ENCODE measurements at places on chromosomes 5 and 9.
A peak's percentile ranks its signal among the peaks of the same experiment; 100 is the strongest.

GRCh38 chr5:109922381-109922995 lies 232.8 kb downstream of the MAN2A1 start:
- no peak for DNase-seq

DNA sequence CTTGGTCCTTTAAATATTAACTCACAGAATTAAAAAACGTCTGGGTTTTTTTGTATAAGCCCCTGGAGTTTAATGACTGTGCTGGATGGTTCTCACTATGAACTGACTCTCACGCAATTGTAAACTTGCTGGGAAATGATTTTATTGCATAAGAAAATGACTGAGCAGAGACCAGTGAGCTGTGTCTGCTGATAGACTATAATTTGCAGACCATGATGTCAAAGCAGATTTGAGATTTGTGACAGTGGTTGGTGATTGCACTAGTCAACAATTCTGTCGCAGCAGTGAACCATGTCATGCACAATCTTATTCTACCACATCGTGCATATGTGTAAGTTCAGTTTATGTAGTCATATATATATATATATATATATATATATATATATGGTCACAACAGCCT lies 85.7 kb upstream of the C9orf72 start:
- no peak for DNase-seq

GRCh38 chr9:124537926-124538325 lies 30.7 kb upstream of the NR5A1 start:
- no peak for DNase-seq

GRCh38 chr5:151531581-151531980 lies 59.5 kb downstream of the FAT2 start:
- no peak for DNase-seq

- no peak for DNase-seq
Measured at GRCh38 chr5:143471666-143472464, 68.4 kb upstream of the NR3C1 start.

- DNase-seq, result peak; percentile 87
Measured at GRCh38 chr9:86732514-86733171, 214.7 kb downstream of the GAS1 start.

GRCh38 chr9:96435345-96435744 lies 14.6 kb upstream of the HABP4 start:
- no peak for DNase-seq

DNA sequence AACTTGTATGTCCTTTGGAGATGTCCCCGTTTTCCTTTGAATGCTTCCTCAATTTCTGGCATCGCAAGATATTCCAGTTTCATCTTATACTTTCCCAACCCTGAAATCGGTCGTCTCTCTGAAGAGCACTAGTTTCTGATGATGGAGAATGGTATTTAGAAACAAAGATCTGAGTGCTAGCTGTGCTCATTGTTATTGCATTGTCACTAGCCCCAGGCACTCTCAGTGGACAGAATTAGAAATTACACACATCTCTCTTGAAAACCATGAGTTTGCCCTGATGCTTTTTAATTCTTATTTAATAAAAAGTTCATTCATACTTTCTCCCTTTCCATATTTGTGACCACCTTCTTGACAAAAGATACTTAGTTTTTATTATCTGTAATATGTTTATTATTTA lies 67.7 kb downstream of the C9orf152 start:
- DNase-seq, result no peak

- DNase-seq, result no peak
Measured at GRCh38 chr5:109407913-109408312, 1.9 kb downstream of the PJA2 start.

- DNase-seq, result no peak
Measured at GRCh38 chr5:180085837-180086236, 14.3 kb upstream of the RNF130 start.

DNA sequence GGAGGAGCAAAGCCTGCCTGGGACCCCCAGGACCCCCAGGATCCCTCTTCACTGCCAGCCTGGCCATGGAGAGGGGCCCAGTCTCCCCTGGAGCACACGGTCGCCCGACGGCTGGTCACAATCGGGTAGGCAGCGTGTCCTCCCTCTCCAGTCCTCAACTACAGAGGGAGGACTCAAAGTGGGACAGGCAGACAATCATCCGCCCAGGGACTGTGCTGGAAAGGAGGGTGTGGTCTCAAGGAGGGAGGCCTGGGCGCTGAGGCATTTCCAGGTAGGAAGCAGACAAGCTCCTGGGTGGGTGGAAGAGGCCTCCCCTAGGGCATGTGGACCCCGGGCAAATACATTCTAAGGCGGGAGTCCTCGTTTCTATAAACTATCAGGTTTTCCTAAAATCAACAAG lies 93.2 kb upstream of the ADAMTS2 start:
- no peak for DNase-seq

- DNase-seq, result no peak
Measured at GRCh38 chr9:122218071-122218934, 10.5 kb downstream of the LHX6 start.

- no peak for DNase-seq
Measured at GRCh38 chr5:84292000-84292642, 92.6 kb downstream of the EDIL3 start.

- peak; percentile 93 for DNase-seq
Measured at GRCh38 chr5:59069438-59070079, 486.7 kb downstream of the RAB3C start.

DNA sequence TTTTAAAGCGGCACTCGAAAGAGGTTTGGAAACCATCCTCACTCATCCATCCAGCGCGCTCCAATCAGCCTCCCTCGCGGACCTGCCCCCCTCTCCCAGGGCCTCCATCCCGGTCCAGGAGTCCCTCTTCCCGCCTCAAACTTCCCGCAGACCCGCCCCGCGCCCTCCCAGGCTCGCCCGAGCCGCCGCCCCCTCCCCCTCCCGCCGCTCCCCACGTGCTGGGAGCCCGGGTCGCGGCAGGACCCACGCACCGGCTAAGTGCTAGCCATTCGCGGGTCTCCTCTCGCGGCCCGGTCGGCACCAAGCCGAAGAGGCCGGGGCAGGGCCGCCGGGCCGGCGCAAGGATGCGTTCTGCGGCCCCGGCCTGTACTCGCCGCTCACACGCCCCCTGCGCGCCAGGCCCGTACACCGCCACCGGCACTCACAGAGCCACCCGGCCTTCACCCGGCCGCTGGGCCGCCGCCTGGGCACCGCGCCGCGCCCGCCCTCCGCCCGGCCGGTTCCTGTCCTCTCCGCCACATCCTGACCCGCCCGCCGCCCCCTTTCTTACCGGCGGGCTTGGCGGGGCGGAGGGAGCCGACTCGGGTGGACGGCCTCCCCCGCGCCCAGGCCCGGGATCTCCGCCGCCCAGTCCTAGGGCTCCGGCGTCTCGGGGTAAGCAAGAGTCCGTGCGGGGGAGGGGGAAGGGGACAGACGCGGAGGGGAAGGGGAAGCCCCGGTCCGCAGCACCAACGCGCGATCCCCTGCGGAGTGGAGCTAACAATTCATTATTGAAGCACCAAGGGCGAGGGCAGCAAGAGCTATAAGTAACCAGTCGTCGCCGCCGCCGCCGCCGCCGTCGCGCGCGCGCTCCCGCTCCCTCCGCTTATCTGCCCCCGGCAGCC lies 576 bp downstream of the CHD1 start:
- DNase-seq, result peak; percentile 60

DNA sequence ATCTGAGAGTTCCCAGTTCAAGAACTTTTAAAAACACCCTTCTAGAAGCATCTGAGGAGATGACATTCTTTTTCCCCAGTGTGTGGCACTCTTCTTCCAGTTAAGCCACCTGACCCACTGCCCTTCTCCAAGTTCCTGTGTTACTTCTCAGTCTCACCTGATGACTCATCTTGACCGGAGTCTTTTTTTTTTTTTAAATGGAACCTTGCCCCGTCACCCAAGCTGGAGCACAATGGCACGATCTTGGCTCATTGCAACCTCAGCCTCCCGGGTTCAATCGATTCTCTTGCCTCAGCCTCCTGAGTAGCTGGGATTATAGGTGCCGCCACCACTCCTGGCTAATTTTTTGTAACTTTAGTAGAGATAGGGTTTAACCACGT lies 224.1 kb upstream of the DAB2 start:
- no peak for DNase-seq

GRCh38 chr5:135442431-135443160 lies 4.6 kb downstream of the DCANP1 start:
- no peak for DNase-seq

GRCh38 chr5:25489834-25490538 lies 845.2 kb upstream of the CDH10 start:
- no peak for DNase-seq

- no peak for DNase-seq
Measured at GRCh38 chr5:178699681-178700253, 30.7 kb downstream of the ZNF354A start.

- DNase-seq, result no peak
Measured at GRCh38 chr5:97422678-97423077, 239.6 kb upstream of the RIOK2 start.

GRCh38 chr5:156327296-156327695 lies 332 bp downstream of the SGCD start:
- peak; percentile 6 for DNase-seq

GRCh38 chr5:5497152-5497788 lies 74.8 kb downstream of the ICE1 start:
- DNase-seq, result peak; percentile 80

DNA sequence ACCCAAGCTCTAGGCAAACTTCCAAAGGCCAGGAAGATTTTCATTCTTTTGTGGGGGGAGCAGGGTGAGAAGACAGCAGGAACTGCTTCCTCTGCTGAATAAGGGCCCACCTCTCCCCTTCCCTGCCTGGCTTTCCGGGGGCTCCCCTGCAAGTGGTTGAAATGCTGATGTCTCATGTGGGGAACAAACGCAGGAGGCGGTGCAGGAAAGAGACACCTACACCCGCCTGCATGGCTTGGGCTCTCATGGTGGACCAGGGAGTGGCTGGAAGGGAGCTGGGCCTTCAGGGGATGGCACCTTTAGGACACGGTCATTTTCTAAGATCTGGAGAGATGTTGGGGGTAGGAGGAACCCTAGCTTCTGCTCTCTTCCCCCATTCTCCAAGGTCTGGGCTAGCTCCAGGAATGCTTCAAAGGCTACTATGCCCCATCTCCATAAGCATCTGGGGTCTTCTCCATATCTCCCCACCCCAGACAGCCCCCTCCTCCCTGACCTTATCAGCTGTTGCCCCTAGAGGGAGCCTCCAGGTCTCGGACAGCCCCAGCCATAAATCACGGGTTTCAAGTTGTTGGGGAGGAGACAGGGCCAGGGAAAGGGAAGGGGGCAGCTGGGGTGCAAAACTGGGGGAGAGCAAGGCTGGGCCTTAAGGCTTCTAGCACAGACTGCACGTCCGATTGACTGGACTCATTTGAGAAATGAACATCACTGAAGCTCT lies 76.6 kb downstream of the PSD2 start:
- DNase-seq, result no peak

DNA sequence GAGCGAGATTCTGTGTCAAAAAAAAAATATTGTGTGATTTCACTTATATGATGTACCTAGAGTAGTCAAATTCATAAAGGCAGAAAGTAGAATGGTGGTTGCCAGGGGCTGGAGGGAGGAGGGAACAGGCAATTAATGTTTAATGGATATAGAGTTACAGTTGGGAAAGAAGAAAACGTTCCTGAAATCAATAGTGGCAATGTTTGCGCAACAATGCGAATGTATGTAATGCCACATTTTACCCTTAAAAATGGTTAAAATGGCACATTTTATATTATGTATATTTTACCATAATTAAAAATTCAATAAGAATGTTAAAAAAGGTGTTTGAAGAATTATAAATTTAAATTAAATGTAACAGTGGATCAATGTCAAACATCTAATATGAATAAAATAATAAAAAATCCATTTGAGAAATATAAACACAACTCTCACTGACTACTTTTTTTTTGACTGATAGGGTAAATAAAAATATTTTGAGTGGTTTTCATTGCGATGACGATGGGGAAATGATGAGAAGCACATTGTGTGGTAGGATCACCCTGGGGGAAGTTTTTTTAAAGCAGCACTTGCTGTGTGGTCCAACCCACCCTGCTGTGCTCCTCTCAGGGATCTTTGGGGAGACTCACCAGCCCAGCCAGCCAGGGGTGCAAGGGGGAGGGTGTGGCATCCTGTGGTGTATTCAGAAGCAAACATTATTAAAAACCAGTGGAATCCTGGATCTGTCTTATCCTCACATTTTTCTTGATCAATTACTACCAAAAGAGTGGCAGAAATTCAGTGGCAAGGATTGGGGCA lies 4.3 kb downstream of the FYB1 start:
- no peak for DNase-seq

GRCh38 chr9:120212153-120212852 lies 367.7 kb downstream of the CDK5RAP2 start:
- DNase-seq, result no peak

GRCh38 chr5:776862-777711 lies 7.4 kb downstream of the ZDHHC11B start:
- DNase-seq, result peak; percentile 3

GRCh38 chr9:35335164-35335563 lies 154.7 kb upstream of the RUSC2 start:
- no peak for DNase-seq

GRCh38 chr5:143428155-143428554 lies 24.7 kb upstream of the NR3C1 start:
- no peak for DNase-seq

DNA sequence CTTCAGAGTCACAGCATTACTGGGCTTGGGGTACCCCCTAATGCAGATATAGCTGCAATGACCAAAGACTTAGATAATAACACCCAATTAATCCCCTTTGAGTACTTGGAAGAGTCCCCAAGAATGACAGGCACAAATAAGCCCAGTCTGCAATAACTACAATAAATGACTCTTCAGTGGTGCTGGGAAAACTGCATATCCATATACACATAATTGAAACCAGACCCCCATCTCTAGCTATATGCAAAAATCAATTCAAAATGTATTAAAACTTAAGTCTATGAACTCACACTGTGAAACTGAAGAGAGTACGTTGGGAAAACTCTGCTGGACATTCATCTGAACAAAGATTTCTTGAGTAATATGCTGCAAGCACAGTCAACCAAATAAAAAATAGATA lies 422.5 kb downstream of the CDH18 start:
- DNase-seq, result no peak

- no peak for DNase-seq
Measured at GRCh38 chr5:66010476-66010875, 84.1 kb downstream of the ERBIN start.

- DNase-seq, result no peak
Measured at GRCh38 chr9:134239130-134239903, 75.0 kb upstream of the RNU6ATAC start.

- DNase-seq, result no peak
Measured at GRCh38 chr5:152503206-152503605, 98.1 kb upstream of the NMUR2 start.

GRCh38 chr9:2697492-2697891 lies 19.8 kb upstream of the KCNV2 start:
- no peak for DNase-seq

- DNase-seq, result no peak
Measured at GRCh38 chr5:82806513-82806912, 270.7 kb downstream of the TMEM167A start.

DNA sequence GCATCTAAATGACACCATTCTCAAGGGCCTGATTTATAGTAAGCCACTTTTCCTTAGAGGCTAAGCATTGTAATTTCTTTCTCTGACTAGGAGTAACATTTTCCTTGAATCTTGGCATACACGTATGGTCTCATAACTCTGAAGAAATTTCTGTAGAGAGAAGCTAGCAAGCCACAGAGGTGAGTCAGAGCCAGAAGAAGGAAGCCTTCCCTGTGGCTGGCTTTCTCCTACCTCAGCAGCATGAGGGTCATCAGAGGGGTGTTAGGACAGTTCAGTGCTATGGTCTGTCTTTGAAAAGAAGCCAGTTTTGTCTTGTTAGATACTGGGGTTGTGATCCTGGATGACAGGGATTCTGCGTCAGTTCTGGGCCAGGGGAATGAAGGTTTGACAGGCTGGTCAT lies 3.2 kb downstream of the SNX30 start:
- DNase-seq, result peak; percentile 88

- DNase-seq, result no peak
Measured at GRCh38 chr9:98839724-98840123, 32.3 kb downstream of the GALNT12 start.
